ENCODE measurements at places on chromosomes 12 and 14.

DNA sequence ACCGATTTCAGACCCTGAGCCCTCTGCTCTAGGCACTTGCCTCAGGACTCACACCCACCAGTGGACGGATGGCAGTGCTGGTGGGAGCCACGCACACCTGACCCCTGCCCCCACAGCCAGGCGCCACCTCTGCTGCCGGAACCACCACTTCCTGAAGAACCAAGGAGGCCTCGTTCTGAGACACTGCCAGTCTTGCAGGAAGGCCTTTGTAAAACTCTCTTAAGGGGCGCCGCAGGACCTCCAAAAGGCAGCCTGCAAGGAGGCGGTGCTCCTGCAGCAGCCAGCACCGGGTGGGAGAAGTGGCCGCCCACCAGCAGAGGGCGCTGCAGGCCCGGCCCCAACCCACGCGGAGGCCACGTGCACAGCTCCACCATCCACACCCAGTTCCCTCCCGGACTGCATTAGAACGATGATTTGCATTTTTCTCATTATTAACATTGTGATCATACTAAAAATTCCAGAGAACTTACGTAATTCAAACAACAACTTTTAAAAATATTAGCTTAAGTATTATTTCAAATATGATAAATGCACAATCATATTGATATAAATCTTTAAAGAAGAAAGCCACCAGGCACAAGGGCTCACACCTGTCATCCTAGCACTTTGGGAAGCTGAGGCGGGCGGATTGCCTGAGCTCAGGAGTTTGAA lies 12.8 kb downstream of the STX2 start:
- DNase-seq = no peak

DNA sequence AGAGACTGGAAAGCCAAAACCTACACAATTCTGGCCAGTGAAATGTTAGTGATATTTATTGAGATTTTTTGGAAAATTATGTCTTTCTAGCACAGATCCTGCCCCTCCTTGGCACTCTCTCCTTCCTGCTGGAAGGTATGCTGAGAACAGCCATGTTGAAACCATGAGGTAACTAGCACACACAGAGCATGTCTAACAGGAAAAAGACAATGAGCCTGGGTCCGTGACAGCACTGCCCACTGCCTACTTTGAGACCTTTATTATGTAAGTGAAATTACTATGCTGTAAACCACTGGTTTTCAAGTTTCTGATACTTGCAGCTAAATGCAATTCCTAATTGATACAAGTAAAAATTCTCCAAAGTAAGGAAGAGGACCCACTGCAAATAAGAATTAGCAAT lies 81.6 kb upstream of the SINHCAF start:
- DNase-seq = no peak

GRCh38 chr12:127500512-127501035 lies 766.4 kb upstream of the TMEM132C start:
- no peak for DNase-seq

- DNase-seq = no peak
Measured at GRCh38 chr12:101501410-101501995, 26.4 kb downstream of the SPIC start.

All from SIG-M5 (cell line).